T-cell (primary cell): ENCODE measurements at places on chromosomes 12 and 14.

DNA sequence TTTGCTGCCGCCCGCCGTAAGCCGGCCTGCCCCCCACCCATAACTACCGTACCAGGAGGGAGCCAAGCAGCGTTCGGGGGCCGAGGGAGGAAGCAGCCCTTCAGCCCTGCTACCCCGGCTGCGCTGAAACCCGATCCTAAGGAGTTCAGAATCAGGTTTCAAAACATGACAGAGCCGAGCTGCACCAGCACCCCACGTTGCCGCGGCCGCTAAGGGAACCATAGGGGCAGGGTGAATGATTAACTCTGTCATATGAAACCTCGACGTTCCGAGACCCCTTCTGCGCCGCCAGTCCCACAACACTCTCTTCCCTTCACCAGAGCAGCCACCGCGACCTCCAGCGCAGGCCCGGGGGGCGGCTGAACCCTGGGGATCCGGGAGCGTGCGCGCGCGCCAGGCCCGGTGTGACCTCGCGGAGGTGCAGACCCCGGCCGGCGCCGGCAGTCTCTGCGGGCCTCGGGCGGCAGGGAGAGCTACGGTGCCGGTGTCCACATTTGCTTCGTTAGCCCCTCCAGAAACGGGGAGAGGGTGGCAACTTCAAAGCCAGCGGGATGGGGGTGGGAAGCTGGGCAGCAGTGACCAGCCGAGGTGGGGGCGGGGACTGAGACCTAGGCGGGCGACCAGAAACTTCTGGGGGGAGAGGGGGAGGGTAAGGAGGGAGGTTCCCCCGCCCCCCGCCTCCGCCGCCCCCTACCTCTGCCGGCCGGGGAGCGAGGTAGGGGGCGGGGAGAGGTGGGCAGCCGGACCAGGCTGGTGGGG, 1.6 kb downstream of the SIX4 start:
- DNase-seq, result no peak

DNA sequence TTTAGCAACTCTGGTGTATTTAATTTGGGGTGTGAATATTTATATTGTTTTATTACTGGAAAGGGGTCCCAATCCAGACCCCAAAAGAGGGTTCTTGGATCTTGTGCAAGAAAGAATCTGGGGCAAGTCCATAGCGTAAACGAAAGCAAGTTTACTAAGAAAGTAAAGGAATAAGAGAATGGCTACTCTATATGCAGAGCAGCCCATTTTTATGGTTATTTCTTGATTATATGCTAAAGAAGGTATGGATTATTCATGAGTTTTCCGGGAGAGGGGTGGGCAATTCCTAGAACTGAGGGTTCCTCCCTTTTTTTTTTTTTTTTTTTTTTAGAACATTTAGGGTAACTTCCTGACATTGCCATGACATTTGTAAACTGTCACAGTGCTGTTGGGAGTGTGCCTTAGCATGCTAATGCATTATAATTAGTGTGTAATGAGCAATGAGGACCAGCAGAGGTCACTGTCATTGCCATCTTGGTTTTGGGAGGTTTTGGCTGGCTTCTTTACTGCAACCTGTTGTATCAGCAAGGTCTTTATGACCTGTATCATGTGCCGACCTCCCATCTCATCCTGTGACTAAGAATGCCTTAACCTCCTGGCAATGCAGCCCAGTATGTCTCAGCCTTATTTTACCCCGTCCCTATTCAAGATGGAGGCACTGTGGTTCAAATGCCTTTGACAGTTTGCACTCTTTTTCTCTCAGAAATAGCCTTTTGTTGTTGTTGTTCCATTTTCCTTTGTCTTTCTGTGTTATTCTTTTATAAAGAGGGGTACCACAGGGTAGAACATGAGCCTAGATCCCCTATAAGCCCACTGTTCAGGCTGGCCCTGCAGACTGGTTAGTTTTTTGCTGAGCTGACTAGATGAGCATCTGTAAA, 75.5 kb upstream of the DCD start:
- no peak for DNase-seq

GRCh38 chr12:24820872-24821271, 128.0 kb downstream of the BCAT1 start:
- DNase-seq, result no peak

DNA sequence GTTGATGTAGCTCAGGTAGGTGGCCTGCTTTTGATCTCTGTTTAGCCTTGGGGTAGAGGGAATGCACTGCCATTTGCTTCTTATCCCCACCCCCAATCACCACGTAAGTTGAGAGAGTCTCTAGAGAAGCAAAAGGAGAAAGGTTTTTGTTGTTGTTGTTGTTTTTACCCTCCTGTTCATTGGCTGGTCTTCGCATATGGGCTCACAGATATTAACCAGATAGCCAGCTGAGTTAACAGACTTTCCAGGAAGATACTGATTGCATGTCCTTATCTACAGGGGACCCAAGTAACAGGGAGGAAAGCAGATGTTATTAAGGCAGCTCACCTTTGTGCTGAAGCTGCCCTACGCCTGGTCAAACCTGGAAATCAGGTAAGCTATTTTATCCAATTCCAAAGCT, 2.9 kb downstream of the PA2G4 start:
- no peak for DNase-seq

DNA sequence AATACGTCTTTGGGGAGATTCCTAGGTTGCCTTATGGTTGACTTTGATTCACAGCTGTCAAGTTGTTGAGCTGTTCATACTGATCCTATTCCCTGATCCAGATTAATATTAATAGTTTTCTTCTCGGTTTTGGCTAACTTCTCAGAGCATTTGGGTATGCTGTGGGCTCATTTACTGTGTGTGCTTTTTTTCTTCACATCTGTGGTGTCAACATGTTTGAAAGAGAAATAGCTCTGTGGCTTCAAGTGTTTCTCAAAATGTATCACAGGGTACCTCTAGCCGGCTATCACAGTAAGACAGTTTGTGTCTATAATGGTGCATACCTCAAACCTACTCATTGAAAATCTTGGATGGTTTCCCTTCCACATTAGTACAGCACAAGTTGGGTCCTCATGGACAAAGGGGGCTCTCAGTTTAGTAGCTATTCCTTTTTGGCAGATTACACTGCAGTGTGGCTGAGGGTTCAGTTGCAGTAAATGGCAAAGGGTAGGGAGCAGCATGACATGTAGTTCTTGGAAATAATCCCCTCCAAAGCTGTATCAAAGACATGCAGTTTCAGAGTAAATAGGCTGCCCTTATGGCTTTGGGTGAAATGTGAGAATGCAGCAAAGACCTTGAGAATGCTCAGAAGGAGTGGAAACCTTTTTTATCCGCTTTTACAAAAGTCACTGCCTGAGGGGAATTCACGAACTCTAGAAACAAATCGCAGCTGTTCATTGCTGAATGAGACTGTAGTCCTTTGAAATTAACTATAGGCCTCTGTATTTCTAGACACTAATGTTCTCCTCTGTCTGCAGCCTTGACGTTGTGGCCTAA, 102.4 kb upstream of the ATF1 start:
- no peak for DNase-seq

GRCh38 chr12:24697295-24697694, 251.6 kb downstream of the BCAT1 start:
- no peak for DNase-seq

- DNase-seq, result peak; percentile 60
Observed at GRCh38 chr12:49777800-49778748, 36.7 kb downstream of the TMBIM6 start.

DNA sequence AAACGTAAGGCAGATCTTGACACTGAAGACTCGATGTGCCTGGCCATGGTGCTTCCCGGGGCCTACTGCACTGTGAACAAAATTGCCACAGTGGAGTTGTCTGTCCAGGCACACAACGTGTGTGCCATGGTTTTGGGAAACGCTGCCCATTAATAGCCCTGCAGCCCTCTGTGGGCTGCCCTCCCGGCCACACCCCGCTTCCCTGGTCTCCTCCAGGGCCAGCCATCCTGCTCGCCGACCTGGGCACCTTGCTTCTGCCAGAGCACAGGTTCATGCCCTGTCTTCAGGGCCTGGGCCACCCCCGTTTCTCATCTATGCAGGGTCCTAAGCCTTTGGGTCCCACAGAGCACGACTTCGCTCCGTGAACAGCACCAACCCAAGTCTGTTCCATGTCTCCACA, 18.9 kb downstream of the MEG3 start:
- no peak for DNase-seq

DNA sequence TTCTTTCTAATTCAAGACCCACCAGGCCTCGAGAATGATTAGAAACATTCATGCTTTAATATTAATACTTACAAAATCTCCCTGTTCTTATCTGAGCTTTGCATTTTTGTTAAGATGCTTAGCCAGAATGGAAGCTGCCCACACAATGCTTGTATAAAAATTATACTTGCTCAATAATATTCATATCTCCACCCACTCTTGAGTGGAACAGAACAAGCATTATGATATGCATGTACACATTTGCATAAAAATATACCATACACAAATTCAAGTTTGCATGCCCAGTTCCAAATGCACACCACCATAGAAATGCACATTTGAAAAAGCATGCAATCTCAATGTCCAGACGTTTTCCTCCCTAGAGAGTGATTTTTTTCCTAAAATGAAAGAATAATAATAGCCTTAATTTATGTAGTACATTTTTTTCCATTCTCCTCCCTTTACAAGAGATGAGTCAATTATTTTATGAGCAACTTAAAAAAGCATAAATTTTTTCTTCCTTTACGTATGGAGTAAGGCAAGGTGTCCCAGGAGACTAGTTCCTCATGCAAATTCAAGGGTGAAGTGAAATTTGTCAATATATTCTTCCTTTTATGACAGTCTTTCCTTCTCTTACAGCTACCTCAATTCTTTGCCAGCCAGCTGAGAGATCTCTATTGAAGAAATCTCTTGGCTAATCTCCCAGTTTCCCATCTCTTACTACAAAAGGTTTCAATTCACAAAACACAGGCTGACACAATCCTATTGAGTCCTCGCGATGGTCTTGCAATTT, 313.1 kb upstream of the GARIN6 start:
- DNase-seq, result no peak

GRCh38 chr12:101116911-101117310, 93.1 kb downstream of the SLC5A8 start:
- no peak for DNase-seq

GRCh38 chr12:75908961-75909605, 122.5 kb downstream of the PHLDA1 start:
- DNase-seq, result no peak

DNA sequence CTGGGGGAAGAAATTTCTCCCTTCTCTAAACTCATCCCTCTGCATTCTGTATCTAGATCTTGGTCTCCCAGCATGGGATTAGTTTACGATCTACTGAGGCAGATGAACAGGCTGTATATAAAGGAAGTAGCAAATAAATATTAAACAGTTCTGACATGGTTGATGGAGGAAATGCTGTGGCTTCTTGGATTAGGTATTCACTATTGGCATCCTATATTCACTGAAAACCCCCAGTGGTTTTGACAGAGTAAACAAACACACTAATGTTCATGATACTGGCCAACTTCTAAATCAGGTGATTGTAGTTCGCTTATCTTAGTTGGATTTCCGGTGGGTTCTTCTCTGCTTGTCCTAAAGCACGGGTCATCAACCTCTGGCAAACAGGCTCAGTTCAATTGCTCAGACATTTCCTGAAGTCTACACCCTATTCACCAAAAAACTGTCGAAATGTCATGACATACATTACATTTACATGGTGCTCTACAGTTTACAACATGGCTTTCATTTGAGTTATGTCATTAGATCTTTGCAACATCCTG, 433.9 kb downstream of the EGLN3 start:
- DNase-seq, result no peak

- DNase-seq, result no peak
Observed at GRCh38 chr12:76898442-76898841, 19.6 kb upstream of the CSRP2 start.

GRCh38 chr14:54299410-54300363, 97.1 kb upstream of the CDKN3 start:
- no peak for DNase-seq

- no peak for DNase-seq
Observed at GRCh38 chr14:93232159-93232558, 25.1 kb downstream of the UBR7 start.

DNA sequence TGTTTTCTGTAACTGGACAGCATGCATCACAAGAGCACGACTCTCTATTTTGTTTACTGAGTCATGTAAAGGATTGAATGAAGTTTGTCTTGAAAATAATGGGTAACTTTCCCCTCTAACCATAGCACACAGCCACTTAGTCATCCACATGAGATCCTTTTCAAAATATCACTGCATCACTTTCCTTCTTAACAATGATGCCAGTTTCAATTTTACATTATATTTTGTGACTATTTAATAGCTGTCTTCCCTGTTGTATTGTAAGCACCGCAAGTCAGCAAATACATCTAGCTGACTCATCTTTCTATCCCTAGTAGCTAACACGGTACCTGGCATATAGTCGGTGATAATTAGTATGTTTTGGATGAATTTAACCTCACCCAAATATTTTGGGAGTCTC, 83.3 kb upstream of the PPM1H start:
- no peak for DNase-seq

- DNase-seq, result no peak
Observed at GRCh38 chr14:105305345-105305744, 4.5 kb upstream of the BRF1 start.

- no peak for DNase-seq
Observed at GRCh38 chr12:48118284-48118871, 786 bp upstream of the PFKM start.

DNA sequence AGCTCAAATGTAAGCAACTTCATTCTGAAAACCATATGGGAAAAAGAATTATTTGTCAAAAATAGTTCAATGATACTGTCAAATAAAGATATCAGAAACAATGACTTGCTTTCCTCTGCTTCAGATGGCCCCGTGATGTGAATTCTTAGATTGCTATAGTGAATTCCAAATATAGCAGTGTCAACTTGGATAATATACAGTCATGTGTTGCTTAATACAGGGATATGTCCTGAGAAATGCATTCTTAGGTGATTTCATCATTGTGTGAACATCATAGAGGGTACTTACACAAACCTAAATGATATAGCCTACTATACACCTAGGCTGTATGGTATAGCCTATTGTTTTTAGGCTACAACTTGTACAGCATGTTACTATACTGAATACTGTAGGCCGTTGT, 108.7 kb upstream of the MIS18BP1 start:
- no peak for DNase-seq

GRCh38 chr12:93727911-93728310, 50.7 kb downstream of the CRADD start:
- no peak for DNase-seq

DNA sequence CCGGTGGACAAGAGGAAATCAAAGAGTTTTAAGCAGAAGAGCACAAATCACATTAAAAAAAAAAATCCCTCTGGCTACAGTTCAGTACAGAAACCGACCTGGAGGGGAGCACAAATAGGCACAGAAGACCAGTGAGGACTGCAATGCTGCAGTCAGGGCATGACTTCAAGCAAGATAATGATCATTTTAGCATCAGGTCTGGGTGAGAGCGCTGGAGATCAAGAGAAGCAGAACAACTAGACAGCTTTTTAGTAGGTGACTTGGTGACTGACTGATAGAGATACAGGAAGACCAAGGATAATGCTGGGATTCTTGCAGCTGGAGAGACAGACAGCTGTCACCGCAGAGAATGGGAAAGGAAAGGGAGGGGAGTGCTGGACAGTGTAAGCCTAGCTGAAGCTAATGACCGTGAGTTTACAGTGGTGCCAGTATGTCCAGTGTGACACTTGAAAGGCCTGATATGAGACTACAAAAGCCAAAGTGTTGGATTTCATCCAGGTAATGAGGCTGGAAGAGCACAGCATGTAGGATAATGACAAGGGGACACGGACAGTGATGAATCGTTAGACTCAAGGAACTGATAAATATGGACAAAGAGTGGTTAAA, 5.6 kb downstream of the NFYB start:
- DNase-seq, result no peak
